ENCODE measurements at places on chromosomes 1 and 21.

GRCh38 chr21:44947111-44947929, 7.5 kb downstream of the SLX9 start:
- no peak for DNase-seq

- peak; percentile 68 for DNase-seq
Observed at GRCh38 chr21:44874497-44875315, 1.2 kb upstream of the PTTG1IP start.

- no peak for DNase-seq
Observed at GRCh38 chr1:170303034-170303433, 157.3 kb downstream of the NTMT2 start.

- no peak for DNase-seq
Observed at GRCh38 chr1:80961464-80962190, 839.1 kb upstream of the ADGRL2 start.

GRCh38 chr1:179881642-179882252, 338 bp upstream of the TOR1AIP1 start:
- peak; percentile 83 for DNase-seq

DNA sequence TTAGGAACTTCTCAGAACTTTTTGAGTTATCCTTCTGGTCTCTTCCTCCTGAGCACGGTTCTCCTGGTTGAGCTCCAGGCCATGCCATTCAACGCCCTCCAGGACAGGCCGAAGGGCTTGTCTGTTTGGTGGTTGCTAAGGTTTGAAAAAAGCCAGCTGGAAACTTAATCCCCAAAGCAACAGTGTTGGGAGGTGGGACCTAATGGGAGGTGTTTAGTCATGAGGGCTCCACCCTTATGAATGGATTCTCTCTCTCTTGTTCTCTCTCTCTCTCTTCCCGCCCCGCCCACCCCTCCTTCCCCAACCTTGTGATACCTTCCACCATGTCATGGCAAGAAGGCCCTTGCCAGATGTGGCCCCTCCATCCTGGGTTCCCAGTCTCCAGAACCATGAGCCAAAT, 829 bp downstream of the KCNE1 start:
- DNase-seq, result no peak

DNA sequence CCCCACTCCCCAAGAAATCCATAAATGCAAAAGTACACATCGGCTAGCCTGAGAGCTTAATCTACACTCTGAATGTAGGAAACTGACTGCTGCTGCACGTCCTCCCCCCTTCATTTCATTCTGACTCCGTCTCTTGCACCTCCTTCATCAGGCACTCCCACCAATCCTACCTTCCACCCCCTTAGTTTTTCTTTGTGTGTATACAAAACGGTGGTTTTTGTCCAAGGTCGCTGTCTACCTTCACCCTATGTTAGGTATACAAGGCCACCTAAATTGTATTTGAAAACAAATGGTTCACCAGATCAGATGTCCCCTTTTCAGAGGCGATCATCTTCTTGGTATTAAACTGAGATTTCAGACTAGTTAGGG, 1.9 kb downstream of the WDR26 start:
- DNase-seq, result peak; percentile 20

- no peak for DNase-seq
Observed at GRCh38 chr1:36162680-36163239, 6.8 kb downstream of the MAP7D1 start.

DNA sequence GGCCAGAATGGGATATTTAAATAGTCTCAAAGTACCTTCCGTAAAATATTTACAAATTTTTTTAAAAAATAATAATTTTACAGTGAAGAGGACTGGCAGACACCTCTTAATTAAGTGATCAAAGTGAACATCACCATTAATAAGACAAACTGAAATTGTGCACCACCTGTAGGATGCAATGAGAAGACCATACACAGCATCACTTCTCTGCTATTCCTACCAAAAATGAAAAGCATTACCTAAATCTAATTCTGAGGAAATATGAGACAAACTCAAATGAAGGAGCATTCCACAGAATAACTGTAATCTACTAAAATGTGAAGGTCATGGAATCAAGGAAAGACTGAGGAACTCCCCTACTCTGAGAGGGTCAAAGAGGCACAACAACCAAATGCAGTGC, 68.2 kb upstream of the PRDX6 start:
- no peak for DNase-seq

GRCh38 chr1:48876330-48876785, 99.7 kb upstream of the BEND5 start:
- DNase-seq, result peak; percentile 27

- no peak for DNase-seq
Observed at GRCh38 chr1:208837242-208837641, 593.1 kb upstream of the PLXNA2 start.

DNA sequence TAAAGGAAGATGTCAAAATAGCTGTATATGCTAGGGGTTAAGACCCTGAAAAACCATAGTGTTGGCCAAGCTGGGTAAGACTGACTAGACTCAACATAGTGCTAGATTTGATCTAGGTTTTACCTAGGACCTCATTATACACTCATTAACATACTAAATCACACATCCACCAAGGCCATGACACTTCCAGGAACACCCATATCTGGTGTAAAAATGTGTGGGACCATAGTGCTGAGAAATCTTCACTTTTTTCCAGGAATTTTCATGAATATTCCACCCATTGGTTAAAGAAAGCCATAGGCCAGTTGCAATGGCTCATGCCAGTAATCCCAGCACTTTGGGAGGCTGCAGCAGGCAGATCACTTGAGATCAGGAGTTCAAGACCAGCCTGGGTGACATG, 34.0 kb upstream of the ACADM start:
- DNase-seq, result no peak

DNA sequence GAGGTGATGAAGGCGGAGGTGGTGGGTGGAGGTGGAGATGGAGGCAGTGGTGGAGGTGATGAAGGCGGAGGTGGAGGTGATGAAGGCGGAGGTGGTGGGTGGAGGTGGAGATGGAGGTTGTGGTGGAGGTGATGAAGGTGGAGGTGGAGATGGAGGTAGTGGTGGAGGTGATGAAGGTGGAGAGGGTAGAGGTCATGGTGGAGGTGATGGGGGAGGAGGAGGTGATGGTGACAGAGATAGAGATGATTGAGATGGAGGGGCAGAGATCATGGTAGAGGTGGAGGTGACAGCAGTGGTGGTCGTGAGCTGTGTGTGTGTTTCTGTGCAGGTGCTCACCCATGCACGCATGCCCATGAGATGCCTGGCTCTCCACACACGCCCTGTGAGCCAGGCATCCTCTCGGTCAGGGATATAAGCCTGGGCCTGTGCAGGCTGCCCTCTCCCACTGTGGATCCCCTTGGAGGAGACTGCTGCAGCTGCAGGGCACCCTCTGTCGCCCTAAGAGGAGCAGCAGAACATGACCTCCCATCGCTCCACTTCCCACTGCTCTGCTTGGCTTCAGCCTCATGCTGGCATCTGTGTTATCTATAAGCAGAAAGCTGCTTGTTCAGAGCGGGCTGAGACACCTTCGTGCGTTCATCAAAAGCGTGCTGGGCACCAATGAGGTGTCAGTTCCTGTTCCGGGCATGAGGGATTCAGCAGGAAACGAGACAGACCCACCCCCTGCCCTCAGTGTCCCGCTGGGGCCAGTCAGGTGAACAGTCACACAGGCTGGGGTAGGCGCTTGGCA, 20.5 kb upstream of the NPHP4 start:
- no peak for DNase-seq

GRCh38 chr1:177119311-177119710, 45.2 kb downstream of the ASTN1 start:
- DNase-seq, result no peak

DNA sequence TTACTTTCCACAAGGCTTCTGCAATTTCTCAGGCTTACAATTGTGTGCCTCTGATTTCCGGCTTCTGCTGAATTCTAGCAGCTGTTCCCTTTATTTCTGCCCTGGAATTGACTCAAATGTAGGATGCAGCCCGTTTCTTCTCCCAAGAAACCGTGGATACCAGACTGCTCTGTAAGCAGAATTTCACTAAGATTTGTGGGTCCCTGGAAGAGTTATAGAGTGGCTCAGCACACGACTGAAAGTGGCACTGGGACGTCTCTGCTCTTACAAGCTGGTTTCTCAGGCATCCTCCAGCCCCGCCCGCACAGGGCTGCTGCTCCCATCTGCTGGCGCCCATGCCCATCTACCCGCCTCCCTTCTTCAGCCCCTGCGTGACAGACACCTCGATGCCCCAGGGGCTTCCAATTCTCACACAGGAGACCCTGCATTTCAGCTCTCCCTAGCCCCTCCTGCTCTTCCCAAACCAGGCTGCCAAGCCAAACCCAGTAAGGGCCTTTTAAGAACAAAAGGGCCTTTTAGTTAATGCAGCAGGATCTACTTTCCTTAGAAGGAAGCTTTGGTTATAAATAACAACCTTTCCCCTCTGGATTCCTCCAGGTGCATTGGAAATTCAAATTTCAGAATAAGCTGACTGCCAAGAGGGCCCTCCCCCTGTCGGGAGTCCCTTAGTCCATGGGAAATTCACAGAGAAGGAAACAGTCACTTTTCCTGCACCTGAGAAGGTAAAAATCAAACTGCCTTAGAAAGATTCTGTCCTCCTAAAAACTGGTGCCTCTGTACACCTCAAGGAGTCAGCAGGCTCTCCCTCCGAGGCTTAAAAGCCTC, 45.4 kb upstream of the TENT5B start:
- no peak for DNase-seq

GRCh38 chr1:96581772-96582171, 139.8 kb upstream of the PTBP2 start:
- DNase-seq, result no peak

- DNase-seq, result peak; percentile 75
Observed at GRCh38 chr1:201444792-201445191, 23.3 kb upstream of the TNNI1 start.

GRCh38 chr1:65812065-65812464, 19.4 kb downstream of the PDE4B start:
- DNase-seq, result peak; percentile 96

DNA sequence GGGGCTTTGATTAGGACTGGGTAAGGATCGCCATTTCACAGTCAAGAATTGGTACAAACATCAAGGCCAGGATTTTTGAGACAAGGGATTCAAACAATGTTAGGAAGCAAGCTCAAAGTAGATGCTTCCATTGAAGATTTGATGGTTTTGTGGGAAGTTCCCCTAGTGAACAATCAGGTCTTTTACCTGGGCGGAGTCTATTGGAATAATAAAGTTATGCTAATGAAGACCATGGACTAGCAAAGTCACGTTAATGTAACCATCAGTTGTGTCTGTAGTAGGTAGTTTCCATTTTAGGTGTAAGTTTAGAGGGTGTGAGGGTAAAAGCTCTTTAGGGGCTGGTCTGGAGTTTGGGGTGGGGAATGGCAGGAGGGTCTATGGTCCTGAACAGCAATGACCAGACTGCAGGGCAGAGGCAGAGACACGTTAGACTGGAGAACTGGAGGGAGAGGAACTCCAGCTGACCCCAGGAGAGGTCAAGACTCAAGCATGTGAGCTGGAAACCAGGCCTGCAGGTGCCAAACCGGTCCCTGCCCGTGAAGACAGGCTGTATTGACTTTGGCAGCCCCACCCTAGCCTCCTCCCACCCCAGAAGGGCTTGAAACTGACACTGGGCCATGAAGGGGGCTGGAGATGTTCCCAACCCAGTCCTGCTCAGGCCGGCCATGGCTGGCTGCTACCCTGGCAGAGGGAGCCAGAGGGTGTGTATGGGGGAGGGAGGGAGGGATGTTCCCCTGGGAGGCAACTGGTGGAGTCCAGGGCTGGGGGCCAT, 36.0 kb upstream of the GPR37L1 start:
- DNase-seq, result no peak

- DNase-seq, result no peak
Observed at GRCh38 chr1:10649517-10650201, 146.8 kb downstream of the CASZ1 start.

- DNase-seq, result peak; percentile 80
Observed at GRCh38 chr1:21939650-21940374, 2.7 kb upstream of the HSPG2 start.

DNA sequence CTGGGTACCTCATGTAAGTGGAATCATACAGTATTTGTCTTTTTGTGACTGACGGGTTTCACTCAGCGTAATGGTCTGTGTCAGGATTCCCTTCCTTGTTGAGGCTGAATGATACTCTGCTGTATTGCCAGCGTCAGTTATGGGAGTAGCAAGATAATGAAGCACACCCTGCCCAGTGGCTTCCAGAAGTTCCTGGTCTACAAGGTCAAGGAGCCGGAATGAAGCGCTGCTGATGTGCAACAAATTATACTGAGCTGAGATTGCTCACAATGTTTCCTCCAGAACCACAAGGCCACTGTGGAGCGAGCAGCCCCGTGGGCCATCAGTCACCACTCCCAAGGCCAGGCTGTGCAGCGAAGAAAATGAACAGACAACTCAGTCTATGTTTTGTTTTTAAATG, 24.0 kb upstream of the TDRD10 start:
- DNase-seq, result no peak

- no peak for DNase-seq
Observed at GRCh38 chr1:8354038-8354437, 36.1 kb downstream of the SLC45A1 start.

DNA sequence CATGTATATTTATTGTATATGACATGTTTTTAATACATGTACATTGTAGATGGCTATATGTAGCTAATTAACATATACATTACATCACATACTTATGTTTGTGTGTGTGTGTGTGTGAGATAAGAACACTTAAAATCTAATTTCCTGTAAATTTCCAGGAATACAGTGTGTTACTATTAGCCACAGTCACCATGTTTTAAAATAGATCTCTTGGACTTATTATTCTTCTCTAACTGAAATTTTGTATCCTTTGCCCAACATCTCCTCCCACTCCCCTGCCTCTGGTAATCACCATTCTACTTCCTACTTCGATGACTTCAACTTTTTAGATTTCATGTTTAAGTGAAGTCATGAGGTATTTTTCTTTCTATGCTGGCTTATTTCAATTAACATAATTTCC, 64.8 kb downstream of the FCRL5 start:
- DNase-seq, result peak; percentile 66

DNA sequence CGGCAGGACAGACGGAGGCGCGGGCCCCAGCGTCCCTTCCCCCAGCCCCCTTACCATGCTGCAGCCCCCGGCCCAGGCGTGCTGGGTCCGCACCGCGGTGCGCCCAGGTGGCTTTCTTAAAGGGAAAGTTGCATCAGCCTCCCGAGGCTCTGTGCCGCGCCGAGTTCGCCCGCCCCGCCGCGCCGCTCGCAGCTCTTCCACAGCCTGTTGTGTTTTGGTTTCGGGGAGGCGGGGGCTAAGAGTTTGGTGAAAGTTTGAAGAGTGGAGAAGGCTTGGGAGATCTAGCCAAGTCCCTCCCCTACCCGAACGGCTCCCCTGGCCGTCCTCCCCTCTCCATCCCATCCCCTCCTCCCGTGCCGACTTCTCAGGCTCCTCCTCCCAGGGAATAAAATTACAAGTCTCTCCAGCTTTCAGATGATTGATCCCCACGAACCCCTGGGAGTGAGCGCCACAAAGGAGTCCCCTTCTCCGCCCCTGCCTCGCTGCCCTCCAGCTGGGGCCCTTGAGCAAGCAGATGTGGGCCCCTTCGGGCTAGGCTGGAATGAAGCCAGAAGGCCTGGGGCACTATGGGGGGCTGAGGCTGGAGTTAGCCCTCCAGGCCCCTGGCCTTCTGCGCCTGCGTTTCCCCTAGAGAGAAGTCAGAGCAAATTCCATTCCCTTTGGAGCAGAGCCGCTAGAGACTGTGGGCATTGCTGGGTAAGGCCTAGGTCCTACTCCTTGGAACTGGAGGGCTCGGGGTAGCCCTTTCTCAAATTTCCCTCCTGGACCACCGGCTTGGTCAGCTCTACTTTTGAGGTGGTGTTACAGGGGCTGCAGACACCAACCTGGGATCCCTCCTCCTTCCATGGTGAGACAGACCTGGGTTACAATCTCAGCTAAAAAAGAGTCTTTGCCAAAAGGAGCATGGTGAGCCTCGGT, at the start of gene SLC6A9:
Gene SLC6A9, minus strand, starts transcription at position 211 of the 918 bp plus-strand sequence. CDS start 7,185 bp downstream, outside the sequence.
- no peak for DNase-seq
